SK-N-MC (cell line): ENCODE measurements at places on chromosomes 16 and 17.
A peak's percentile ranks its signal among the peaks of the same experiment; 100 is the strongest.

DNA sequence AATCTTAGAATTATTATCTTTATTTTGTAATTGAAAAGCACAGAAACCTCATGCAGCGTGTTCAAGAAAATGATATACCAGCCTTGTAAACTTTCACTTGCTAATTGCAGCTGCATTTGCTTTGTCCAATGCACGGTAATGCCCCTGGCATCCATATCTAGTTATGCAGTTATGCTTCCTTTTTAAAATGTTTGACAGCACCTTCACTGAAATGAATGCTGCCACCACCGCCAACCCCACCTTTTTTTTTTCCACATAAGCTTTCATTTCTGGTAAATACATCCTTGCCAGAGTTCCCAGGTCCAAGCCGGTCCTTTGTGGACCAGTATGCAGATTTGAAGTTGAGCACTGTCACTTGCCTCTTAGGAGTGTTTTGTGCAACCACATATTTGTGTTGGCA is 338.8 kb downstream of the WWOX start:
- no peak for DNase-seq

GRCh38 chr16:46961373-46962353 is 11.8 kb downstream of the DNAJA2 start:
- DNase-seq, result no peak

DNA sequence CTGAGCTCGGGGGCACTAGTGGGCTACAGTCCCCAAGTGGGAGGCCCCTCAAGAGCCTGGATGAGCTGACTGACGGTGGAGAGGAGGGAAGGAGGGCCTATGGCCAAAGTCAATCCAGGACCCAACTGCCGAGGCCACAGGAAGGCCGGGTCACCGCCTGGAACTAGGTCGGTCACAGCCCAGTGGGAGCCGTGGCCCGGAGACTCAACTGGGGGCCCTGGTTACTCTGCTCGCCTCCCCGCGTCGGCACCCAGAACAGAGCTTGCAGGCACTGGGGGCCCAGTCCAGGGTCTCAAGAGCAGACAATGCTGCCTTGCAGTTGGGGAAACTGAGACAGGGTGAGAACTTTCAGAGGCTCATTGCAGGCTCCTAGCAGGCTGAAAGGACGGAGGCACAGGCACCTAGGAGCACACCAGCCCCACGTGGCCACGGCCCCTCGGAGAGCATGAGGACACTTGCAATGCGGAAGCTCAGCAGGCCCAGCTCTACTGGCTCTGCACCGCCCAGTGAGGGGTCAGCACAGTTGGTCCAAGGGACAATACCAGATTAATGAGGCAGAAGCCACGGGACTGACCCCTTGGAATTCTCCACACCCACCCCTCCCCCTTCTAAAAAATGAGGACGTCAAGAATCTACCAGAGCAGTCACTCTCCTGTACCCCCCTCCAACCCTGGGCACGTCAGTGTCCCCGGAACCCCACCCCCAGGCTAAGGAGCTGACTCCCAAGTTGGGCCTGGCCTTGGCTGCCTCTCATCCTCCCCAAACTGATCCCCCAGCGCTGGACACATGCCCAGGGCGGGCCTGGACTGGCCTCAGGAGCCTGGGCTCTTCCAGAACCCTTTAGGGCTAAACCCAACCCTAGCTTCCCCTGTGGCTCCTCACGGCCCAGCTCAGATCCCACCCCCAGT is 2.2 kb downstream of the HS3ST6 start:
- DNase-seq, result no peak

- DNase-seq, result no peak
Observed at GRCh38 chr17:47117386-47117785, 71.7 kb downstream of the CDC27 start.

DNA sequence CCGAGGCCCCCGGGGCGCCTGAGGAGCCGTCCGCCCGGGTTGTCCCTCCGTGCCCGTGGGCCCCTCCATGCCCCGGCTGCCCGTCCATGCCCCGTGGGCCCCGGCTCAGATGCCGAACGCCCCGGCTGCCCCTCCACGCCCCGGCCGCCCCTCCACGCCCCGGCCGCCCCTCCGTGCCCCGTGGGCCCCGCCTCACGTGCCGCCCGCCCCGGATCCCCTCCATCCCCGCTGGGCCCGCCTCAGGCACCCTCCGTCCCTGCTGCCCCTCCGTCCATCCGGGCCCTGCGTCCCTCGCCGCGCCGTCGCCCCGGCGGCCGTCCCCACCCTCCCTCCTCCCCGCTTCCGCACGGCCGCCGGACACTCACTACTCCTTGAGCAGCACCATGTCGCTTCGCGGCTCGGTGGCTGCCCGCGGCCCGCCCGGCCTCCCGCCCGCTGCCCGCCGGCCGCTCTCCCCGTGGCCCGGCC is 382 bp downstream of the PITPNA start:
- no peak for DNase-seq

GRCh38 chr17:35972535-35972934 is 8.8 kb downstream of the CCL16 start:
- no peak for DNase-seq

GRCh38 chr17:46741122-46741730 is 77.3 kb downstream of the WNT3 start:
- peak; percentile 81 for DNase-seq

- no peak for DNase-seq
Observed at GRCh38 chr16:67294938-67295361, 15.6 kb downstream of the PLEKHG4 start.

DNA sequence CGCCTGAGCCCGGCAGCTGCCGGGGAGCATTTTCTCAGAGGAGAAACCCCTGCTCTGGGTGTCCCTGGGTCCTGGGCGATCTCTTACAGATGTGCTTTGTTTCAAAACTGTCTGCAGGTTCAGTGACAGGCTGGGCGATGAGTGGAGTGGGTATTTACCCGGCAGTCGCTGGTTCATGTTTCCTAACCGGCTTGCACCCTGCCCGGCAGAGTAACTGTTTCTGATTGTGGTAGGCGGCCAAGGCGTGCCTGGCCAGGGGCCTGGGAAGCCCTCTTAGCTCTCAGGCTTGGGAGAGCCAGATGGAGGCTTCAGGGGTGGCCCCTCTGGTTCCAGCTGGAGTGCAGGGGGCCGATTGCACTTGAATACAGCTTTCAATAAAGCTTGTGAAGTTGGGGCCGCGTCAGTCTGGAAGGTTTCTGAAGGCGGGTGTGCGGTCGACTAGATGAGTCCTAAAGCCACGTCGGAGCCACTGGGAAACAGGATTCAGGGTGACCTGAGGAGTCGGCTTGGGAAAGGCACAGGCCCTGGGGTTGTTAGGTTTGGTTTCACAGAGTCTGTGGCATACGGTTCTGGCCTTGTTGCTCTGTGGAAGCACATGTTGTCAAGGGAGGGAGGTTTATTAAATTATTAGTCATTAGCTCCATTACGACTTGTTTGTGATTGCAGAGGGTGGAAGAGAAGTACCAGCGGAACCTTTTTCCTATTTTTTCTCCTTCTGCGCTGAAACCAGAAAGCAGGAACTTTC is 1.4 kb downstream of the BAIAP2 start:
- DNase-seq, result no peak

GRCh38 chr16:56610017-56610608 is 1.7 kb downstream of the MT2A start:
- no peak for DNase-seq

DNA sequence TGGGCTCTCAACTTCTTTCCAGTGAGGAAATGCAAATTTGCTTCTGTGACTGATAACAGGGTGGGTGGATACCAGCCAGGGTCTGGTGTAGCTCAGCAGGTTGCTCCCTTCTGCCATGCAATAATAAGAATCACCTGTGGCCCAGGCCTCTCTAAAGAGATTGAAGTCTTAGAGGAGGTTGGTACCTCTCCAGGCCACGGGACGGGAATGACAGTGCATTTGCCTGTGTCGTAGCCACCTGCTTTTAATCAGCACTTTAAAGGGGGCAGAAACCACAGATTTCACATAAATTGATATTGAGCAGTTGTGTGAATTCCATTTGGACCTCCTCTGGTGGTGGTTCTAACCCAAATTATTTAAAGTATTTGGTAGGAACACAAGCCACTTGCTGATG is 246.9 kb downstream of the PRKCA start:
- no peak for DNase-seq

- no peak for DNase-seq
Observed at GRCh38 chr17:19494961-19495806, 38.5 kb upstream of the SLC47A1 start.

DNA sequence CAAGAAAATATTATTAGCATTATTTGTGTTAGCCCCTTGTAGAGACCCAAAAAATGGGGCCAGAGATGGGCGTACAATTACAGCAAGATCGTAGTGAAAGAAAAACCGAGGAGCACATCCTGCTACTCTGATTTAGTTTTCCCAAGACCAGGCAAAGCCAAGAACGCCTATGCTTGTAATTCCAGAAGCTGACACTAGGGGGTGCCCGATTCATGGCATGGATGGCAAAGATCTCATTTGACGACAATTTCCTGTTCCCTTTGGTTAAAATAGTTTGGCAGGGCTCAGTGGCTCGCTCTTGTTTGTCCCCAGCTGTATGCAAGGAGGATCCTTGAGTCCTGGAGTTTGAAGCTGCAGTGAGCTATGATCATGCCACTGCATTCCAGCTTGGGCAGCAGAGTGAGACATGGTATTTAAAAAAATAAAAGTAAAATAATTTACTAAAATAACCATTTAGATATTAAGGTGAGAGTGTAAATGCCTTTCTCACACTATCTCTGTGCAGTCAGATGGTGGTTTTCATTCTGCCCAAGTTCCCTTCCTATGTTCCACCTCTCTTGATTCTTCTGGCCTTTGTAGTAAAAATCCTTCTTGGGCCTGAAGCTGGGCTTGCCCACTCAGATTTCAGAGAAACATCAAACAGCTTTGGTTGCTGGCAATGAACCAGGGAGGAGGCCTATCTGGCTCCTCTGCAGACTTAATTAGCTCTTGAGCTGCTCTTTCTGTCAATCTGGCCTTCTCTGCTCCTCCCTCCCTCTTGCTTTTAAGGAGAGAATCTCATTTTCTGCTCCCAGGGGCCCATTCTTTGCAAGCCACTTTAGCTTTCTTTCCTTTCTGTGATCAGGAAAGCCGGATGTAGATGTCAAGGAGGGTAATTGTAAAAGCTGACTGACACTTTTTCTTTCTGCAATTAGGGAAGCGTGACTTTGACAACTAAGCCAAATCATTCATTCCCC is 31.2 kb downstream of the TMEM238L start:
- no peak for DNase-seq

DNA sequence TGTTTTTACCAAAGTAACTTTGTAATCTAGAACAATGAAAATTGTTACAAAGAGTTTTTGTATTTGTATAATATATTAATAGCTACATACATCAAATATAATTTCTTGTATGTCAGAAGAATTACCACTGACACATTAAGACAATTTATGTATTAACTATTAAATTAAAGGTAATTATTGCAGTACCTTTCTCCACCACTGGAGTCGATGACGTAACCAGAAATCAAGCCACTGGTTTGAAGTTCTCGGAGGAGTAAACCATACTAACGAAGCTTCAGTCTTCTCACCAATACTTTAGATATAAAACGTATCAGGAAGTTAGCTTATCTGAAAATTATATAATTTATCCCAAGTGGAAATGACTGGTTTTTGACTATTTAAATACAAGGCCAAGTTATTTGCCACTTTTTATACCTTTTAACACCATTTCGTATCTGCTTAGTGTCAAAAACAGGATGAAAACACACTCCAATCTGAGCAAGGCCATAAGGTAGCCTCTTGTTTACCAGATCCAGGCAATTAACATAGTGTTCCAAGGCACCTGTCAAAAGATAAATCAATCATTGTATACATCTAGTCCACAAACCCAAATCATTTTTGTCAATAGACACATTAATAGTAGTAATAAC is 4.3 kb downstream of the POLG2 start:
- no peak for DNase-seq

DNA sequence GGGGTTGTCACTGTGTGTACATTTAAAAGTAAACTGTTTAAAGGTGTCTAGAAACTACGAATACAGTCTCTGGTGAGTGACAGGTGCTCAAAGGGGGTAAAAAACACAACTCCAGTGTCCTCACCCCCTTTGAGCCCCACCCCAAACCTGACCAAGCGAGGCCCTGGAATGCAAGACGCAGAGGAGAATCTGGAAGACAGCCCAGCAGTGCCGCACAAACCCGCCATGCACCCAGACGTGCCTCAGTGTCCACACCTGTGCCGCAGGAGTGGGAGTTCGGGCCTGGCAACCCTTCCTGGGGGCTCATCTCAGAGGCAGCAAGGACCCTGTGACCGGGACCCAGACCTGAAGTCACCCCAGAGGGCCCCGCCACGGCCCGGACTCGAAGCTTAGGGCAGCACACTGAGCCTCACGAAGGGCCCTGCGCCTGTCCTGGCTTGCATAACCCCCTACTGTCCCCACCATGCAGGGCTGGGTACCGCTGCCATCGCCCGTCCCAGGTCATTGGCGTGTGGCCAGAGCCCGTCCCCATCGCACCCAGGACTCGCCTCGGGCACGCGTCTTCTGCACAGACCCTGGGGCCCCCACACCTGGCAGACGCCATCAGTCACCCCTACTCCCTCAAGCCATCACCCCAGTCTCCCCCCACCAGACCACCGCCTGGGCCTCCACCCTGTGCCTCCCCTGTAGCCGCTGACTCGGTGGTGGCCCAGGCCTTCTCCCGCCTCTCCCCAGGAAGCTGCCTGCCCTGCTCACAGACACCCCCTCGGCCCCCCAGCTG is 33.0 kb upstream of the ZC3H18 start:
- no peak for DNase-seq

DNA sequence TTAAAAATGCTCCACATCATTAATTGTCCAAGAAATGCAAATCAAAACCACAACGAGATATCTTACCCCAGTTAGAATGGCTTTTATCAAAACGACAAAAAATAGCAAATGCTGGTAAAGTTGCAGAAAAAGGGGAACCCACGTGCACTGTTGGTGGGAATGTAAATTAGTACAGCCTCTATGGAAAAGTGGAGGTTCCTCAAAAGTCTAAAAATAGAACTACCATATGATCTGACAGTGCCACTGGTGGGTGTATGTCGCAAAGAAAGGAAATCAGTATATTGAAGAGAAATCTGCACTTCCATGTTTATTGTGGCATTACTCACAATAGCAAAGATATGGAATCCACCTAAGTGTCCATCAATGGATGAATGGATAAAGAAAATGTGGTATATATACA is 38.2 kb upstream of the ZFHX3 start:
- no peak for DNase-seq

DNA sequence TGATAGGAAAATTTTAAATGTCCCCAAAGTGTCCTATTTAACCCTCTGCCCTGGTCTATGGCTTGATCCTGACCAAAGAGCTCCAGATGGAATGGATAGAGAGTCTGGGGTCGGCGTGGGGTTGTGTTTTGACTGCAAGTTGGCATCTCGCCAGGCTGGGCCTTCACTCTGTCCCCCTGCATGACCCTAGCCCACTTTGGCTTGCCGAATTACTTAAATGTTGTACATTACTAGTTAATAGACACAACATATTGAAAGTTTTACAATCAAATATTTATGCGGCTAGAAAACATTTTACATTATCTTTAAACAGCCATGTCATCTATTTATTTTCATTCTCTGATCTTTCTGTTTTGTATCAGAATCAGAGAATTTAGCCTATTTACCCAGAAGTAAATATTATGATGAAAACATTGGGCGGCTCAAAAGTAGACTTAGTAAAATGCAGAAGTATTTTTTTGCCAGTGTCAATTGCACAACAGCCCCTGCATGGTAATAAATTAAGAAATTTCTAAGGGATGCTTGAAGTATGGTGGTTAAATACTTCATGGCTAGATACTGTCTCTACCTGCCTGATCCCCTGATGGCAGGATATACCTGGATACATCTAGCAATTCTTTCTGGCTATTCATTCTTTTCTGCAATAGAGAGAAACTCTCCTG is 18.8 kb upstream of the MYOCD start:
- DNase-seq, result no peak

- no peak for DNase-seq
Observed at GRCh38 chr16:6725634-6726331, 606.9 kb upstream of the RBFOX1 start.

GRCh38 chr17:55442953-55443683 is 21.5 kb upstream of the MMD start:
- DNase-seq, result no peak

GRCh38 chr16:29107299-29107698 is 122.4 kb downstream of the LAT start:
- DNase-seq, result no peak
